Activated CD4-positive, alpha-beta T cell treated with anti-CD3 and anti-CD28 coated beads, Interleukin-2, amount 10 ng/mL, durations not matched to agents 7 days and 5 days (primary cell): ENCODE measurements at places on chromosomes 1 and 21. TPM values are rescaled to one million over a fixed set of nuclear protein-coding genes. Genes with fewer than 3 reads are reported as not detected.

Gene IFNLR1
- 3.2 TPM for total RNA-seq

Gene F13B
- total RNA-seq: not detected

Gene HMGB4
- total RNA-seq: not detected

Gene NR0B2
- not detected for total RNA-seq

Gene SPATA1
- 2.3 TPM for total RNA-seq

Gene NPHS2
- not detected for total RNA-seq

Gene SHISA4
- total RNA-seq: 0.57 TPM

Gene CRYAA
- total RNA-seq: not detected

Gene IFFO2
- 20.4 TPM for total RNA-seq

Gene C1orf185
- not detected for total RNA-seq

Gene LAMC2
- 0.04 TPM for total RNA-seq

Gene S100A7
- not detected for total RNA-seq

Gene RAB7B
- total RNA-seq: not detected

Gene MYCL
- total RNA-seq: not detected

Gene MR1
- 38.7 TPM for total RNA-seq

Gene DCDC2B
- 0.10 TPM for total RNA-seq

Gene THEM5
- not detected for total RNA-seq

Gene S100A8
- total RNA-seq: not detected

Gene TNFRSF25
- total RNA-seq: 88.5 TPM

Gene MRPS21
- total RNA-seq: 69.6 TPM

Gene ANGPTL3
- total RNA-seq: not detected

Gene S100A16
- not detected for total RNA-seq

Gene OPRD1
- total RNA-seq: not detected

Gene TMEM222
- total RNA-seq: 40.2 TPM

Gene RHD
- not detected for total RNA-seq

Gene GPR61
- total RNA-seq: 0.52 TPM

Gene CCDC17
- total RNA-seq: 3.3 TPM

Gene TP73
- total RNA-seq: 2.5 TPM

Gene KIF21B
- total RNA-seq: 107 TPM

Gene TMEM125
- total RNA-seq: not detected

Gene LDLRAD1
- not detected for total RNA-seq

Gene HMCN1
- total RNA-seq: 0.07 TPM

Gene CFAP141
- 0.65 TPM for total RNA-seq

Gene SLC44A5
- not detected for total RNA-seq

Gene ERICH3
- not detected for total RNA-seq

Gene KIF2C
- 110 TPM for total RNA-seq

Gene LSM10
- 39.4 TPM for total RNA-seq

Gene EPHB2
- not detected for total RNA-seq

Gene SLC45A1
- total RNA-seq: 0.44 TPM

Gene CYYR1
- total RNA-seq: not detected

Gene SLC35F3
- total RNA-seq: 5.9 TPM

Gene AXDND1
- 0.42 TPM for total RNA-seq

Gene OR2W3
- total RNA-seq: 0.79 TPM

Gene MMP23B
- total RNA-seq: 2.3 TPM

Gene BLZF1
- total RNA-seq: 24.9 TPM

Gene SPRR5
- not detected for total RNA-seq

Gene TPTE
- total RNA-seq: not detected

Gene SH3BGR
- 1.6 TPM for total RNA-seq

Gene OR2T11
- not detected for total RNA-seq
